ENCODE measurements at places on chromosomes 6 and 20. TPM values are rescaled to one million over a fixed set of nuclear protein-coding genes. Genes with fewer than 3 reads are reported as not detected.

The SLC35D3 gene
- 0.47 TPM for total RNA-seq

The HSD17B8 gene
- 58.0 TPM for total RNA-seq

The ABHD16A gene
- 92.6 TPM for total RNA-seq

GRCh38 chr6:133761706-133762105, 127.2 kb upstream of the TCF21 start:
- no peak overlapping the region for H3K27ac ChIP-seq
- no peak for DNase-seq
- H3K27me3 ChIP-seq: no peaks in the 10 kb centered on the region
- H3K36me3 ChIP-seq: no peaks in the 10 kb centered on the region

DNA sequence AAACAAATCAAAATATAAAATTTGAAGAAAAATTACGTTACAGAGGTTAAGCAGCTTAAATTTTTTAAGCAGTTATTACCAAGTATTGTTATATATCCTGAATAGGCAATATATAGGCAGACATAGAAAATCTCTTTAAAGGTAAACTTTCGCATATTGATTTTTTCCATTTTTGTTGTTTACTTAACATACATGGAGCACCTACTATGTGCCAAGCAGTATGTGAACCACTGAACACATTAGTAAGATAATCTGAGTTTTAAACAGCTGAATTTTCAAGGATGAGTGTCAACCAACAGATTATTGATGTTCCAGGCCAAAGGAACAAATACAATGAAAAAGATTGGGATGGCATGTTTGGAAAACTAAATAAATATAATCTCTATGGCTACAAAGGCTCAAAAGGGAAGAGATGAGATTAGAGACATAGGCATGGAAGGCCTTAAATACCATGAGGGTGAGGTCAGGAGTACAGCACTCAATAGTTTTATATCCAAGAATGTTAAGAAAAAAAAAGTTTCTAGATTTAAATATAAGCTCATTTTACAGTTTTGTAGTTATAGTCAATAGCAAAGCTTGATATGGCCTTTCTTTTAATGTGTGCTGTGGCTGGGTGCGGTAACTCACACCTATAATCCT, 277.5 kb downstream of the PTPRK start:
- H3K27me3 ChIP-seq: no peaks in the 10 kb centered on the region
- H3K36me3 ChIP-seq: no peaks in the 10 kb centered on the region
- no peaks in the 10 kb centered on the region for H3K4me1 ChIP-seq
- H3K4me3 ChIP-seq: no peak overlapping the region
- H3K27ac ChIP-seq: no peak overlapping the region

DNA sequence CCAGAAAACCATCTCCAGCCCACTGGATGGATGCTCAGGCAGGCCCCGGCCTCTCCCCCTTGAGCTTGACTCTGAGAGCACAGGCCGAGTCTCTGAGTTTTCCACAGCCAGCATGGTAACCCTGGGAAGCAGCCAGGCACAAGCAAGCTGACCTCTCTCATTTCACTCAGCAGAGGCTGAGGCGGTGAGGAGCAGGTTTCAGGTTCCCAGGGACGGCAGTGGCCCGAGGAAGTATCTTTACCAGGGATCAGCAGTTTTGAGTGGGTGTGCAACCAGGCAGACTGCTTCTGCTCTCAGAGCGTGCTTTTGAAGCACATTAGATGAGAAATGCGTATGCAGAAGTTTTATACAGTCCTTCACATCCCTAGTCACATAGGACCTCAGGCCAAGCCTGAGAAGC, 12.6 kb downstream of the HCK start:
- H3K4me1 ChIP-seq: no peaks in the 10 kb centered on the region
- H3K27ac ChIP-seq: no peak overlapping the region
- H3K36me3 ChIP-seq: no peaks in the 10 kb centered on the region

DNA sequence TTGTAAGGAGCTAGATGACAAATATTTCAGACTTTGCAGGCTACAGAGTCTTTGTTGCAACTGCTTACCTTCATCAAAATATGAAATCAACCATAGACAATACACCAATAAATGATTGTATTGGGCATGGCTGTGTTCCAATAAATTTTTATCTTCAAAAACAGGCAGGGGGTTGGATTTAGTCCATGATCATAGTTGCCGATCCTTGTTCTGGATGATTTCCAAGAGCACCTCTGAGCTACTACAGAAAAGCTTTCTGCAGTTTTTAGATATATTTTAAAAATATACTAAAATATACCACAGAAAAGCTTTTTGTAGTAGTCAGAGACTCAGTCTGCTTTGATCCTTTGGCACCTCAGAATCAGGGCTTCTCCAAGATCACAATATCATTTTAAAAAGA, 145.0 kb downstream of the HTR1B start:
- H3K4me1 ChIP-seq: no peaks in the 10 kb centered on the region
- no peak overlapping the region for H3K27ac ChIP-seq
- no peak for DNase-seq
- no peaks in the 10 kb centered on the region for H3K27me3 ChIP-seq

GRCh38 chr6:31792761-31793171, 2.8 kb downstream of the VARS1 start:
- H3K27me3 ChIP-seq: no peaks in the 10 kb centered on the region
- H3K4me1 ChIP-seq: no peaks in the 10 kb centered on the region
- DNase-seq: no peak
- no peak overlapping the region for H3K4me3 ChIP-seq

GRCh38 chr20:52945862-52946522, 26.2 kb upstream of the TSHZ2 start:
- DNase-seq: no peak
- no peak overlapping the region for H3K4me3 ChIP-seq
- no peaks in the 10 kb centered on the region for H3K27me3 ChIP-seq

DNA sequence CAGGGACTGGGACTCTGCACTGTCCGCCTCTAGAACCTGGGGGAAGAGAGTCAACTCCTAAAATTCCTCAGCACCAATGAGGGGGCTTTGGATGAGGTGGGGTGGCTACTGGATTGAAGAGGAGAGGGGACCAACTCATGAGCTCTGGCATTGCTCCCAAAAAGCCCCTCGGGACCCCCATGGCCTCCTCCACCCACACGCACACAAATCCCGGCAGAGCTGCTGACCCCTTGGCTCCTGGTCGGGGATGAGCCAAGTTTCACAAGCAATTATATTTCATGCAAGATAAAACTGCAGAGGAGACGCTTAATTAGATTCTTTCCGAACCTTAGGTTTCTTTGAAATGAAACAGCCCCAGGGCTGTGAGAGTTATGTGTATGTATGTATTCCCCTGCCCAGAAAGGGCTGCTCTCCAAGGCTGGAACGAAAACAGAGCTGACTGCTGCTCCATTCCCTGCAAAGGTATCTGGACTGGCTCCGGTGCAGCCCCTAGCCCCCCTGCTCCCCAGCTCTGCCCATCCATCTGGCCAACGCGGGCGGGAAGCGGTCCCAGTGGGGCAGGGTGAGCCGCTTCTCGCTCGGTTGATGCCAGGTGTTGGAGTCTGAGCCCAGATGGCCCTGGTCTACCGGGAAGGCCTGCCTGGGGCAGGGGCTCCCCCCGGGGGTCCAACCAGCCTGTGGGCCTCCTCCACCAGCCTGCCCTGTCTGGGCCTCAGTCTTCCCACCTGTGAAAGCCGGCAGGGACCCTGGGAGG, 46.8 kb upstream of the STX16 start:
- no peaks in the 10 kb centered on the region for H3K27me3 ChIP-seq
- no peak for DNase-seq
- no peak overlapping the region for H3K27ac ChIP-seq
- H3K4me1 ChIP-seq: no peaks in the 10 kb centered on the region
- no peaks in the 10 kb centered on the region for H3K36me3 ChIP-seq
- no peak overlapping the region for H3K4me3 ChIP-seq

- no peaks in the 10 kb centered on the region for H3K27me3 ChIP-seq
- no peak overlapping the region for H3K4me3 ChIP-seq
- no peak overlapping the region for H3K27ac ChIP-seq
- no peaks in the 10 kb centered on the region for H3K36me3 ChIP-seq
Measured at GRCh38 chr20:3404402-3404801, 3.1 kb downstream of the DNAAF9 start.

GRCh38 chr6:38404355-38404754, 235.4 kb downstream of the BTBD9 start:
- no peaks in the 10 kb centered on the region for H3K4me1 ChIP-seq
- H3K4me3 ChIP-seq: no peak overlapping the region
- no peaks in the 10 kb centered on the region for H3K36me3 ChIP-seq
- no peaks in the 10 kb centered on the region for H3K27me3 ChIP-seq
- DNase-seq: no peak

DNA sequence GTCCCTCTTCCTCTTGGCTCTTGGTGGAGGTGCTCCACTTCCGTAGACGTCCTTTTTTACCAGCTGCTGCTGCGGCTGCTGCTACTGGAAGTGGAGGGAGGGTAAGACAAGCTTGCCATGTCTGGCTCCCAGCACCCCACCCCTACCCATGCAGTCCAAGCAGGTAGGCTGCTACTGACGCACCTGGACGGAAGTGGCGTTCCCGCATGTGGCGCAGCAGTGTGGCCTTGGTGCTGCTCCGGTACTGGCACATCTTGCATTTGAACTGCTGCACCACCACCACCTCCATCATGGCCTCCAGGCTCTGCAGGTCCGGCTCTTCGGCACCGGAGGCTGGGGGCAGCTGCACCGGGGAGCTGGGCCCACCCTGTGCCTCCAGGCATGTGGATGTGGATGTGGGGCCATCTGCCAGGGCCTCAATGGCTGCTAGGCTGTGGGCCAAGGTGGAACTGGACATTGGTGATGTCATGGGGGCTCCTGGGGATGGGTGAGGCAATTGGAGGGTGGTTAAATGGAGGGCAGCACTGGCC, 4.4 kb downstream of the ZNF335 start:
- peak; percentile 39 for DNase-seq
- no peak overlapping the region for H3K27ac ChIP-seq
- no peaks in the 10 kb centered on the region for H3K36me3 ChIP-seq
- H3K27me3 ChIP-seq: no peaks in the 10 kb centered on the region
- no peak overlapping the region for H3K4me3 ChIP-seq

DNA sequence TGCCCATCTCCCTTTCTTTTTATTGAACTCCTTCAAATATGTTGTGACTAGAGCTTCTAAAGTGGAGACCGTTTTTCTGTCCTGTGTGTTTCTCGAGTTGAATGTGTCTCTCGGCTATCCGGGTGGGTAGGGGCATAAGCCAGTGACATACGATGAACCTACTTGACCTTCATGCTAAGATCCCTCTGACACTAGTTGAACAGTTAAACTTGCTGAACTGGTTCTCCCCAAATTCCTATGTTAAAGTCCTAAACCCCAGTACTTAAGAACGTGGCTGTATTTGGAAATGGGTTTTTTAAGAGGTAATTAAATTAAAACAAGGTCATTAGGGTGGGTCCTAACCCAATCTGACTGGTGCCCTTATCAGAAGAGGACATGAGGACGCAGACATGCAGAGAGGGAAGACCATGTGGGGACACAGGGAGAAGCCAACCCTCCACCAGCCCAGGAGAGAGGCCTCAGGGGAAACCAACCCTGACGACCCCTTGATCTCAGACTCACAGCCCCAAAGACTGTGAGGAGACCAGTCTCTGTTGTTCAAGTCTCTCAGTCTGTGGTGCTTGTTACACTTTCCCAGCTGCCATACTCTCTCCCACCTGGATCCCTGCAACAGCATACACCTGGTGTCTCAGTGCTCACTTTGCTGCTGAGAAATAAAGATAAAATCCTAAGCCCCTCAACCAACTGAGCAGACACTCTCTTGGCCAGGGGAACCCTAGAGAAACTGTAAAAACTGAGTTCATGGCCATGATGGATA, 208.4 kb downstream of the MYLK4 start:
- H3K27ac ChIP-seq: no peak overlapping the region
- no peak overlapping the region for H3K4me3 ChIP-seq
- DNase-seq: no peak
- H3K27me3 ChIP-seq: no peaks in the 10 kb centered on the region
- no peaks in the 10 kb centered on the region for H3K36me3 ChIP-seq
- H3K4me1 ChIP-seq: no peaks in the 10 kb centered on the region

DNA sequence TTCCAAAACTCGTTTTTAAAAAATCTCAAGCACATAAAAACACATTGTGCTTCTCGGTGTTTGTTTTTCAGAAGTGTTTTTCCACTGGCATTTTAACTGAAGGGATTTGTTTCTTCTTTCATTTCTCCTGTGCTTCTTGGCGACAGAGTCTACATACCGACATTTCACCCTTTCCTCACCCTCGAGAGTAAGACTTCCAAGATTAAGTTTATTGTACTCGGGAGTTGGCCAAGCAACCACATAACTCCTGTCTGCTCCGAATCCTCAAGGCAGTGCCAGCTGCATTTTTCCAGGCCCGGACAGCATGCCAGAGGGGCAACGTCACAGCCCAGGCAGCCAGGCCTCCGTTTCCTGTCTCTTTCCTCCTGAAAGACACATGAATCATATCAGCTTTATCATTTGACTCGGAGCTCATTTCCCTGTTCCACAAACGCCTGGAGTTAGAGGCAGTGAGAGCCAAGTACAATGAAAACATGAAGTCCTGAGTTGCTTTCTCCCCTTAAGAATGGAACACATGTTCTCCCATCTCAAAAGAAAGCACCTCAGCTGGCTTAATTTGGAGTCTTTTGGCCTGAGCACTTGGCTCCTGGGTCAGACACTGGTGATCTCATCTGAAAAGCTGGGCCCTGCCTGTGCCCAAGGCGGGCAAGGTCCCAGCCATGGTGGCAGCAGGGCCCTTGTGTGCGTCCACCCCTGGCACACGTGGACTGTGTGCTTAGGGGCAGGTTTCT, 23.2 kb upstream of the FAM50B start:
- H3K4me3 ChIP-seq: no peak overlapping the region
- H3K27ac ChIP-seq: peak overlapping the region; percentile 58
- H3K4me1 ChIP-seq: peaks cover 18% of the 10 kb centered on the region
- H3K27me3 ChIP-seq: no peaks in the 10 kb centered on the region
- DNase-seq: peak; percentile 76

- H3K36me3 ChIP-seq: no peaks in the 10 kb centered on the region
- no peaks in the 10 kb centered on the region for H3K4me1 ChIP-seq
- H3K27ac ChIP-seq: no peak overlapping the region
- no peak overlapping the region for H3K4me3 ChIP-seq
- no peaks in the 10 kb centered on the region for H3K27me3 ChIP-seq
Measured at GRCh38 chr6:128882560-128882959, 378 bp upstream of the LAMA2 start.

GRCh38 chr6:82840571-82840970, 225.1 kb downstream of the UBE3D start:
- no peak for DNase-seq
- no peak overlapping the region for H3K27ac ChIP-seq
- no peaks in the 10 kb centered on the region for H3K36me3 ChIP-seq
- no peaks in the 10 kb centered on the region for H3K27me3 ChIP-seq

- H3K4me1 ChIP-seq: no peaks in the 10 kb centered on the region
- no peak overlapping the region for H3K27ac ChIP-seq
- DNase-seq: no peak
- no peak overlapping the region for H3K4me3 ChIP-seq
Measured at GRCh38 chr20:3421985-3422384, 14.5 kb upstream of the DNAAF9 start.

DNA sequence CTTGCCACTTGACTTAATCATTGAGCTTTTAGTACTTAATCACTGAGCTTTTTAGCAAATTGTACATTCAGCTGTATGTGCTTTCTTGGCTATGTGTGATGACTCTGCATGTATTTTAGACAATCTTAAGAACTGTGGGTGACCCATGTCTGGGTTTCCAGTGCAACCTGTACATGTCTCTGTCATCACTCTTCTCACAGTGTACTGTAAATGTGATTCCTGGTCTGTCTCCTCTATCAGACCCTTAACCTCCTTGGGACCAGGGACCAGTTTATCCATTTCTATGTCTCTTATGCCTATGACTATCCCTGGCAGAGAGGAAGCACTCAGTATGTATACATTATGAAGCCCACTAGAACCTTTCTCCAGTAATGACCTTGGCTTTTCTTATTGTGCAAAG, 36.6 kb upstream of the HDDC2 start:
- no peak for DNase-seq
- H3K4me3 ChIP-seq: no peak overlapping the region
- H3K27ac ChIP-seq: no peak overlapping the region
- H3K4me1 ChIP-seq: no peaks in the 10 kb centered on the region
- no peaks in the 10 kb centered on the region for H3K36me3 ChIP-seq

GRCh38 chr6:96520171-96521115, 1.2 kb upstream of the UFL1 start:
- H3K27ac ChIP-seq: peak overlapping the region; percentile 97
- no peaks in the 10 kb centered on the region for H3K4me1 ChIP-seq
- DNase-seq: no peak
- peak overlapping the region; percentile 80 for H3K4me3 ChIP-seq

All from Peyer's patch (tissue), 4 donors.